Activated T-cell treated with anti-CD3 and anti-CD28 coated beads for 1 hour (primary cell): ENCODE measurements at places on chromosomes 16 and 17.

- DNase-seq = no peak
Observed at GRCh38 chr17:61474235-61474927, 22.2 kb downstream of the TBX4 start.

GRCh38 chr16:81555660-81556059 is 111.1 kb downstream of the CMIP start:
- DNase-seq = no peak

DNA sequence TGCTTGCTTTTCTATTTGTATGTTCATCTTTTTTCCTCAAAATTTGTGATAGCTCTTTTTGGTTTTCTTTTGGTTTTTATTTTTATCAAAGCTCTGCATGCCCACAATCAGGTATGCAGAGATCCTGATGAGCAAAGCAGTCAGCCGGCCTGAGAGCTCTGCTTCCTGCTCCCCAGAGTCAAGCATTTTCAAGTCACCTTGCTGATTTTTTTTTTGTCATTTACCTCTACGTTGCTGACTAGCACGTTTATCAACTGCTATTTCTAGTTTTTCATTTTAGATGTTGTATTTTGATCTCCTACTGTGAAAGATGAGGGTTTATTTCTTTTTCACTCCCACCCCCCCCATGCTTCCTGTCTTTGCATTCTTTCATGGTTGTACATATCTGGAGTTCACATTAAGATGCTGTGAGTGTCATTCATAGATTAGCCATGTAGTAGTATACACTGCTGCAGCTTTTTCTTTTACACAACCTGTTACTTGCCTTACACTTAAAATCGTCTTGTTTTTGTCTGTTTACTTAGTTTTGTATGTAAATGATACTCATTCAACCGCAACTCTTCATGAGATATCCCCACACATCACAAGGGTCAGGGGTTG is 196.2 kb downstream of the LGALS9B start:
- DNase-seq = no peak

- DNase-seq = no peak
Observed at GRCh38 chr16:75224306-75225082, 5.7 kb downstream of the CTRB1 start.

GRCh38 chr17:43667947-43668348 is 6.2 kb upstream of the MEOX1 start:
- DNase-seq = no peak

DNA sequence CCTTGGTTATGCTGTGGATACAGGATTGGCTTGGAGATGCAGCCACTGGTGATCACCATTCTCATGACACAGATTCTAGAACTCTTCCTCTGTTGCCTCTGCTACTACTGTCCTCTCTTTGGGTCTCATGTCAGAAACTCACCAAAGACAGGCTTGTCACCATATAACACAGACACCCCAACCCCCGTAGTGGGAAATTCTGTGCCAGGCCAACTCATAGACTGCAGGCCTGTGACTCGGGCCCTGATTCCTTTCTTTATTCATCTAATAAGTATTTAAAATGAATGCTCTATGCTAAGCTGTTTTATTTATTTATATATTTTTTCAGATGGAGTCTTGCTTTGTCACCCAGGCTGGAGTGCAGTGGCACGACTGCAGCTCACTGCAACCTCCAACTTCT is 9.5 kb downstream of the CYB5D2 start:
- DNase-seq = no peak

- DNase-seq = no peak
Observed at GRCh38 chr16:82601989-82602640, 24.7 kb upstream of the CDH13 start.

DNA sequence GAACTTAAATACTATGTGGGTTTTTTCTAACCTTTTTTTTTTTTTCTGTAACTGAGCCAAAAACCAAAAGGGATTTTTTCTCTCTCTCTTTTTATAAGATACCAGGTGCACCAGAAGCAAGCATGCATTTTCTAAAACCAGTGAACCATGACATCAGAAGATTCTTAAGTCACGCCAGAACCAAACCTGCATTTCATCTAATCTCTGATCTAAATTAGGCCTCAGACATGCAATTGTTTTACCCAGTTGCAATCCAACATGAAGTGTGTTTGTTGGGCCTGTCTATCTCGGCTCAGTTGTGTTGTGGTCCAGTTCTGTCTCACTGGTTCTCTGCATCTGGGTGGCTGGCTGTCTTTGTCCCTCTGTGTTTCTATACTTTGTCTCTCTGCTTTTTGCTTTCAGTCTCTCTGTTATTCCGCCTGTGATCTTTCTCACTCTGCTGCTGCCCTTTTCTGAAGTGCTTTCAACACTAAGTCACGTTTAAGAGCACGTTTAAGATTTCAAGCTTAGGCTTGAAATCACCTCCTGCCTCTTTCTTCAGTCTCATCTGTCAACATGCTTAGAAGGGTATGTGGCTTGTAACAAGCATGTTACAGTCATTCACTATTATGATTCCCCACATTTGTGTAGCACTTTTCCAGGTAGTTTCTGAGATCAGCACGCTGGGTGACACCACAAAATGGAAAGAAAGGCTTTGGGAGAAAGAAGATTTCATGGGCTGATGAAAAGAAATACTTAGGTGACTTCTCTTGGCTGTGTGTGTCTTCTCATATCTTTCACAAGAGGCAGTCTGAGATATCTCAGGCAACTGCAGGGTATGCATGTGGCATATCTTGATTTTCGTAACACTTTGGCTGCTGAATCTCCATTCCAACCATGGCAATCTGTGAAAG is 488.9 kb downstream of the SHISA9 start:
- DNase-seq = no peak

- peak; percentile 84 for DNase-seq
Observed at GRCh38 chr17:57130708-57131461, 45.8 kb downstream of the AKAP1 start.
